SK-N-SH treated with all-trans-retinoic acid at 6 μM for 48 hours (cell line): ENCODE measurements at places on chromosomes 13 and 19.
A peak's percentile ranks its signal among the peaks of the same experiment; 100 is the strongest.

DNA sequence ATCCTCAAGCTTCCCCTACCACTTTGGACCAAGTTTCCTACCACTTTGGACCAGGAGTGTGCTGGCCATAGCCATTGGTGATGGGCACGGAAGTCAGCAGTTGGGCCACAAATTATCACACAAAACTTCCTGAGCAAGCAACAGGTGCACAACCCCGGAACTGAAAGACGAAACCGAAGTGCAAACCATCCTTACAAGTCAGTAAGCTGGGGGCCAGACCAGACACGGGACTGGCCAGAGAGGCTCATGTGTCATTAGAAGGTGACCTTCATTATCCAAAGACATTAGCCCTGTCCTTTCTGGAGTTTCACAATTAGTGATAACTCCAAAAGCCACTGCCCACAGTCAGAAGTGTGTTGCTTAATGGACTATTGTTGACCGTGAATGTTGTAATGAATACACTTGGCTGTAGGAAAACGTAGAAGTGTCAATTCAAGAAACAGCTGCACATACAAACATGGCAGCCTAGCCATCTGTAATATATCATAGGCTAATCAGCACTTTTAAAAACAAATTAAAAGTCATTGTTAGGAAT lies 244.1 kb upstream of the IRS2 start:
- ATAC-seq: no peak

GRCh38 chr13:37068962-37069361 lies 9.5 kb upstream of the SUPT20H start:
- peak; percentile 74 for ATAC-seq

DNA sequence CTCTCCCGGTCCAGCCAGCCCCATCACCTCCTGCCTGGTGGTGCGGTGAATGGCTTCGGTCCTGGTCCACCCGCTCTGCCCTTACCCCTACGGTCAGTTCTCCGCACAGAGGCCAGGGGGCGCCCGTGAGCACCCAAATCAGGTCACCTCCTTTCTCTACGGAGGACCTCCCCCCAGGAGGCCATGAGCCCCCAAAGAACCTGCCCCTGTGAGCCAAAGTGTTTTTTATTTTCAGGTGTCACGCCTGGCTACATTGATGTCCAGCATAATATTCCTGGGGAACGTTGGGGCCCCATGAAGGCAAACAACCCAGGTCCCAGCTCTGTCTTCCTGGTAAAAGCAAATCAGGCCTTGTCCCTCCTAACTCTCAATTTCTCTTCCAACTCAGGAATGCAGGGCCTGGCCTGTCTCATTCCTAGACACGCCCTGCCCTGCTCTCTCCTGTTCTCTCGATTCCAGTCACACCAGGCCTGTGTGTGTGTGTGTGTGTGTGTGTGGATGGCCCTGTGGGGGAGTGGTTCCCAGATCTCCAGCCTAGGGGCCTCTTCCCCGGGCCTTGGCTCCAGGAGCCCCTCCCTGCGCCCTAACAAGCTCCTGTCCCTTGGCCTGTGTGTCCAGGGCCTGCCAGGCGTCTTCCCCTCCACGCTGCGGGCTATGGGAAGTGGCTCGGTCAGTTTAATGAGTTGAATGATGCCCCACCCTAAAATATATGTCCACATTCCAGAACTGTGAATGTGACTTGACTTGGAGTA lies 9.7 kb upstream of the GIPC1 start:
- ATAC-seq: peak; percentile 78

DNA sequence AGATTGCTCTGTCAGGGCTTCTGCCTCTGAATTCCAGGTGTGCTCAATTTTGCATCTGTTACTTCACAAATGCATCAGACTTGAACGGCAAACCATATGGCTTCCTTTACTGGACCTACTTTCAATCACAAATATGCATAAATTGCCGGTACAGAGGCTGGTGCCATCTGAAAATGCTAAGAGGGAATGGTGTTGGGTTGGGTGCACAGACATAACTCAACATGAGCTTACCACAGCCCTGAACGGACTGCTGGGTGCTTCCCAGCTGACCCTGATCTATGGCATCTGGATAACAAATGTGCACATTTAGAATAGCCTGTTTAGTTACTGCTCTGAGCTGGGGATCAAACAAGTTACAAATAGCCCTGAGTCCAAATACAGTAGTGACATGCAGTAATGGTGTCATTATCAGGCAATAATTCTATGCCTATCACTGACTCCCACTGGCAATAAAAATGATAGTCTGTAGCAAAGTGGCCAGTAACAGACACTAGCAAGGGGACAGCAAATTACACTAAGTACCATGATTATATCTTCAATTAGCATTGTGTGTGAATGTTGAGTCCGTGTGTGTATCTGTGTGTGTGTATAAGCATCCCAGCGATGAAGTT lies 927.3 kb downstream of the DIAPH3 start:
- ATAC-seq: peak; percentile 41; the same call in 1 of the 3 replicates

DNA sequence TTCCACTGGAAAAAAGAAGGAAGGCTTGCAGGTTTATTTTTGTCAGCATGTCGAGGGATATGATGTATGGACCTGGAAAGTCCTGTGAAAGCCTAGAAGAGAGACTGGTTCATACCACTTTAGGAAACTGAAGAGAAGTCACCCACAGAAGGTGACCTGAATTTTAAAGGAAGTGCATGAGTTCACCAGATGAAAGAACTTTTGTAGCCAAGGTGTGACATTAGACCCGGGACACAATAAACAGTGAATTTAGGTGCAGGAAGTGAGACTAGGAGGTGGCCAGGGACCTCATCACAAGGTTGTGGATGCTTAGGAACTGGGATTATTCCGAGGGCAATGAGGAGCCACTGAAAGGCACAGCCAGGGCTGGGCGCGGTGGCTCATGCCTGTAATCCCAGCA lies 79.1 kb downstream of the ZNF429 start:
- ATAC-seq: no peak

DNA sequence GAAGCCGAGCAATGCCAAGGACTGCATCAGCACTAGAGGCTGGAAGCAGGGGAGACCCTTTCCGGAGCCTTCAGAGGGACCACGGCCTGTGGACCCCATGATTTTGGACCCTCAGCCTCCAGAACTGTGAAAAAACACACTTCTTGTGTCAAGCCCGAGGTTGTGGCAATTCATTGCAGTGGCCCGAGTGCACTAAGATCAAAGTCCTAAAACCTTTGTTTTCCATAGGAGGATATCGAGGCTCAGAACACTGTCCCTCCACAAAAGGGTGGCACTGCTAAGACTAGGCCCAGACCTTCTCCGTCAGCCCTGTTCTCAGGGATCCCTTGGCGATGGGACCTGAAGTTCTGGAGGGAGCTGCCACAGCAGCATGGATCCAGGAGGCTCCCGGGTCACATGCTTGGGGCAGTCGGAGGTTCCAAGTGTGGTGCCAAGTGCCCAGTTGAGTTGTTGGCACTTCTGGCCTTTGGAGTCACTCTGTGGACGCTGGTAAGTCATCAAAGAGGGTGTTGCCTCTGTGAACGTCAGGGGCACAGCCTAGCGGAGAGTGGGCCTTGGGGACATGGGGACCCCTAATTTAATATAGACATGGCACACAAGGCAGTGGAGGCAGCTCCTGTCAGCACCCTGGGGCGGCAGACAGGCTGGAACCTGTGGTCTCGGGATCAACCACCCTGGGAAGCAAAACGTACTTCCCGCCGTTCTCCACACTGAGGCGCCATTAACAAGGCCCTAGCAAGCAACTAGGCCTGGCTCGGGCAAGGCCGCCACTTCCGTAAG lies 199.2 kb downstream of the COL4A1 start:
- ATAC-seq: no peak

GRCh38 chr19:36773223-36773579 lies 594 bp upstream of the ZNF850 start:
- ATAC-seq: no peak

DNA sequence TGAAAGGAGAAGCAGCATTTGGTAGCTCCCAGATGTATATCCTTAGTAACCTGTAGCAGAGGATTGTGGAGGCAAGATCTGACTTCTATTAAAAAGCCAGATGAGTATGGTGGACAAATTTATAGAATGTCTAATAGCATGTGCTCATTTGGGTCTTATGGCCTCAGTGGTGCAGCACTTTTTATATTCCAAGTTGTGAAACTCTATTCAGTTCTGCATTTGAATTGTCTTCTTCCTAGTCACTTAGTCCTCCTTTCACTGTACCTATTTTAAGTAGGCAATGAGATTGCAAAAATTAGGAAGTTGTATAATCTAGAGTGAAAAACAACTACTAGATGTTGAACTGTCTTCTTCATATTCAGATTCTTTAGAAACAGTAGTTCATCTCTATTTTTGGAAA lies 412.5 kb upstream of the PCDH9 start:
- no peak for ATAC-seq

DNA sequence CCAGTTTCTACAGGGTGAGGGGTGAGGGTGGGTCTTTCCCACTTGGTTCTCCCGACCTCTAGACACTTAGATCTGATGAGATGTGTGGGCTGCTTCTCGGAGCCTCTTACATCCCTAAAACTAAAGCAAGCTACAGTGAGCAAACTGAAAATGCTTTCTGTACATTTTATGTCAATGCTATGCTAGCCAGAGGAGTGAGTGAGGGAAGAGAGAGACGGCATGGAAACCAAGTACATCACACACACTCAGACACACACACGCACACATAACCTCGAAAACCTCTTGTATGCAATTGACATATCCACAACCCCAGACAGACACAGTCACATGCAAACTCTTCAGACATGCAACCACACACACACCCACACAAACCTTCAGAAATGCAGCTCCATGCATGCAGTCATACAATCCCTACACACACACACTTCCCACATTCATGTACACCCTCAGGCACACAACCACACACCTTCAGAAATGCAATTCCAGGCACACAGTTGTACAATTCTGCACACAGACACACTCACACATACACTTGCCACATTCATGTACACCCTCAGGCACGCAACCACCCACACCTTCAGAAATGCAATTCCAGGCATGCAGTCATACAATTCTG lies 1.4 kb downstream of the SLC1A6 start:
- no peak for ATAC-seq

DNA sequence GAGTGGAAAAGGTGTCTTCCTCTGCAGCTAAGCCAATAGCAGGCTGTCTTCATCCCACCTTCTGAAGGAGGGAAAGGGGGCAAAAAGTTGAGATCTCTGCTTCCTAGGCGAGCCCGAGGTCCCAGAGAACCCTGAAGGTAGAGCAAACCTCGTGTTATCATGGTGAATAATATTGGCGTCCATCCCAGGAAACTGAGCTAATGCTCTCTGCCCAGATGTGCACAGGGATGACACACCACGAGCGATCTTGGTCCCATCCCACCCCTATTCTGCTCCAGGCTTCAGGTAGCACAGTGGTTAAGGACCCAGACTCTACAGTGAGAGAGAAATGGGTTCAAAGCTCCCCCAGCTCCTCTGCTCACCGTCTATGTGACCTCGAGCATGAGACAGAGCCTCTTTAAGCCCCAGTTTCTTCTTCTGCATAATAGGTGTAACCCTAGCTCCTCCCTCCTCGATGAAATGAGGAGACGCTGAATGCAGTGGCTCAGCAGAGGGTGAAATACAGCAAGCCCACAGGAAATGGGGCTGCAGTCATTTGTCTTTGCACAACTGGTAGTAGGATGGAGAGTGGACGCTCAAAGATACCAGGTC lies 9.9 kb upstream of the CEACAM20 start:
- no peak for ATAC-seq

DNA sequence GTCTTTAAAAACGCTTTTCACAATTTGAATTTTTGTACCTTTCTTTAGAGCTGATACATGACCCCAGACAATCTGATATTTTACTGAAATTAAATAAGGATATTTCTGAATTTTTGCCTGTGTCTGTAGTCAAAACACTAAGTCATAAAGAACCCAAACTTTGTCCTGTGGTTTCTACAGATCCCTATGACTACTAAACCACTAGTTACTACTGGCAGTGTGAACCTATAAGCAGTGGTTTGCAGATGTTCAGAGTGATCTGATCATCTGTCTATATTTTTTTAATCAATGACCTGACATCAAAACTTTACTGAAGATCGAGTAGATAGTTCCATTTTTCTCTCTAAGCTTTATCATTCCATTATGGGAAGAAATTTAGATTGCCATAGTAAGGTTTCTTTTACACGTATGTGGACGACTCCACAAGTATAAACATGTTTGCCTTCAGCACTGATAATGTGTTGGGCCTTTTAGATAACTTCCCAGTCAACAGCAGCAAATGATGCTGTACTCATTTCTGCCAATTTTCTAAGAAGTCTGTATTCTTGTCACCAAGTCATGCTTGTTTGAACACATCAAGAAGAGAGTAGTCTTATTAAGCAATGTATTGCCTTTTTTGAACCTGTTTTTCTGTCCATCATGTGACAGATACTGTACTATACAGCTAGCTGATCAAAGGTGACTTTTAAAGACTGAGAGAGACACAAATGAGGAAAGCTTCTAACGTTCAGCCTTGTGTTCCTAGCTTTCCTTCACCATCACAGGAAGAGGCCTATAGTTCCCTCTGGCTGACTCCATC lies 21.8 kb downstream of the POLR1D start:
- peak; percentile 53 for ATAC-seq
